Esophagus muscularis mucosa (tissue), 4 donors: ENCODE measurements at places on chromosomes 16 and 17.

DNA sequence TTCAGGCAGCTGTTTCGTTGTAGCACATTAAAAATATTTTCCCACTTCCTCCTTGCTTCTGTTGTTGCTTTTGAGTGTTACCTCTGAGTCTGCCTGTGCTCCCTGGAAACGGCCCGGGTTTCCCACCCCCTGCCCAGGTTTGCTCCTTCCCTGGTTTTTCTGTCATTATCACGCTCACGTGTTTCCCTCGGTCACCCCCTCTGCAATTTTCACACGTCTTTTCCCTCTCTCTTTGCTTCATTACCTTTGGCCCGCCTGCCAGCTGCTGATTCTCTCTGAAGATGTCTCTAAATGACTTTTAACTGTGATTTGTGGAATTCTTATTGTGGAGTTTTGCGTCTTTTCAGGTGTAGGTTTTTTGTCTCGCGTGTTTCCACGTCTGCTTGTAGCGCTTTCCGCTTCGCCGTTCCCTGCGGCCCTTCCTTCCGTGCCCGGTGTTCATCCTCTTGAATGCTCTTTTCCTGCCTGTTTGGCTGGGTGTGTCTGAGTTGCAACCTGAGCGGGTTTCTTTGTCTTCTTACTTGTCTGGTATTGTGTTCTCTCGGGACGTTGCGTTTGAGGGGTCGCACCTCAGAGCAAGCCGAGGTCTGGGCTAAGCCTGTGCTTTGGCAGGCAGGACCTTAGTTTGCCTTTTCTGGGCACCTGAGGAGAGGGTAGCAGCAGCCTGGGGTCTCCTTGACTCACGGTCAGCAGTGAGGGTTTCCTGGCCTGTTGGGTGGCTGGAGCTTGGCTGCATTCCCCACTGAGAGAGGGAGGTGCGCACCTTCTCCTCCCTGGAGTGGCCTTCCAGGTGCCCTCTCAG lies 96.3 kb upstream of the ZNF750 start:
- no peak for DNase-seq

- no peak for DNase-seq
Measured at GRCh38 chr16:50717091-50717490, 23.7 kb downstream of the NOD2 start.

- no peak for DNase-seq
Measured at GRCh38 chr17:59365383-59365981, 34.0 kb downstream of the YPEL2 start.

- DNase-seq, result no peak
Measured at GRCh38 chr16:77062878-77063675, 127.9 kb upstream of the MON1B start.

DNA sequence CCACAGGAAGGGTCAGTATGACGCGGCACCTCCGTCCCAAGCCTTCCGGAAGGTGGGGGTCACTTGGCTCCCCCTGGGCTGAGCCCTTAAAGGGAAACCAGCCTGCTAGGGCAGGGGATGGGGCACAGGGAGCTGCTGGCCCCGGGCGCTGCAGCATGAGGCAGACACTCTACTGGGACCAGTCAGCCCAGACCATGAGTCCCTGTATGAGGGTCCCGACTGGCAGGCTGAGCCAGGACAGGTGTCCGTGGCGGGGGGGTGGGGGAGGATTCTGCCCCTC lies 43.4 kb upstream of the ZC3H18 start:
- DNase-seq, result no peak

DNA sequence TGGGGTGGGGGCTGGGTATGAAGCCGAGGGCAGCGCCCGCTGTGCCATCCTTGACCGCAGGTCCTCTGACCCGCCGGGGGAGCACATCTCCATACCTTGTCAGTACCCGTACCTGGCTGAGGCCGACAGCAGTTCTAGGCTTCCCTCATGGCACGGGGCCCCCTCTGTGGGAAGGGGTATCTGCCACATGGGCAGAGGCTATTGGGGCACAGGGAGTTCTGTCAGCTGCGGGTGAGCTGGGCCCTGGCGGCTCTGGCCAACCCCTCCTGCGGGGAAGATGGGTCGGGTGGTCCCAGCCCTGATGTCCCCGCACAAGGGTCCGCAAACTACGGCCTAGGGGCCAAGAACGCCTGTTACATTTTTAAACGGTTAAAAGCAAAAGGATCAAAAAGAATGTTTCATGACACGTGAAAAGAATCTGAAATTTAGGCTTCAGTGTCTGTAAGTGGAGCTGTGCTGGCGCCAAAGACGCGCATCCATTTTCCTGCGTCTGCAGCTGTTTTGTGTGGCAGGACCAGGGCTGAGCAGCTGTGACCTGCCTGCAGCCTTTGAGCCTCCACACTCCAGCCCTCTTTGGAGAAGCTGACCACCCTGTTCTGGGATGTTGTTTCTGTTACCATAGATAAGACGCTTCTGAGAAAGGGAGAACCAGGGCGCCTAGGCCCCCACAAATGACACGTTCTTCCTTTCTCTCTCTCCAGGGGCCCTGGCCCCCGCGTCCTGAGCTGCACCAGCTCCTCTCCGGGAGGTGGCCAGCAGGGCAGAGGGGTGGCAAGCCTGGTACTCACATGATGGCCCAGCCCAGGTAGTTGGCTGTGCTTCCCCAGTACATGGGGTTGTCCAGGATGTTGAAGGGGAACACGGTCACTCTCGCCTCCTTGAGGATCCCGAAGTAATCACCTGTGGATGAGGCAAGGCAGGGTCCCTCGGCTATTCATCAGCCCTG lies 12.7 kb upstream of the RASD1 start:
- DNase-seq, result no peak

GRCh38 chr17:1870592-1870991 lies 40.8 kb downstream of the RPA1 start:
- DNase-seq, result no peak

GRCh38 chr17:27239584-27239983 lies 54.3 kb upstream of the WSB1 start:
- peak; percentile 75 for DNase-seq

DNA sequence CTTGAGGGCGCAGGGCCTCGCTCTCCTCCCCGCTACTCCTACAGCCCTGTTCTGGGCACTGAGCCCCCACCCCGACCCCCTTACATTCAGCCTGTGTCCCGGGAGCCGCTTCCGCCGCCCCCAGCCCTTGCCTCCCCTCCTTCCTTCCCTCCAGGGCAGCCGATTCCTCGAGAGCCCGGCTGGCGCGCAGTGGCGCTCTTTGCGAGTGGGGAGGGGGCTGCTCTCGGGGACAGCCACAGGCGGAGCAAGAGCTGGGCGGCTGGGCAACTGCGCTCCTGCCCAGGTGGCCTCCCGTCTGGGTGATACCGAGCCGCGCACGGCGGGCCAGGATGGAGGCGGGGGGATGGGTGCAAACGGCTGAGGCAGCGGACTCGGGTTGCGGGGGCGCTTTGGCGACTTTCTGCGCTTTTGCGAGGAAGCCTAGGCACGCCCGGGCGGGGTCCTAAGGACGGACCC lies 1.2 kb downstream of the MMP15 start:
- DNase-seq, result no peak

DNA sequence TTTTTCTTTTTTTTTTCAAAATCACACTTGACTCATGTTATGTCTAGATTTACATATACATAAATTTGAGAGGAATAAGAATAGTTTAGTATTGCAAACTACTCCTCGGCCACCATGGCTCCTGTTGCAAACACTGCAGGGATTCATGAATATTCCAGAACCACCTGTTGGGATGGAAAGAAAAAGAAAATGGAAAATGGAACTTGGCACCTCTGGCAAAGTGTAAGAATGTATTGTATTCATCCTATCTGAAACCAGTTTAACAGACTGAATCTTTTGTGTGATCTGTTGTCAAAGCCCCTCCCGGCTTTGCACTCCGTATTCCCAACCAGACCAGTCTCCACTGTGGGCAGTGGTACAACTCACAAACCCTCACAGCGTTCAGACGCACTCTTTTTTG lies 124.4 kb downstream of the SPECC1 start:
- DNase-seq, result no peak

DNA sequence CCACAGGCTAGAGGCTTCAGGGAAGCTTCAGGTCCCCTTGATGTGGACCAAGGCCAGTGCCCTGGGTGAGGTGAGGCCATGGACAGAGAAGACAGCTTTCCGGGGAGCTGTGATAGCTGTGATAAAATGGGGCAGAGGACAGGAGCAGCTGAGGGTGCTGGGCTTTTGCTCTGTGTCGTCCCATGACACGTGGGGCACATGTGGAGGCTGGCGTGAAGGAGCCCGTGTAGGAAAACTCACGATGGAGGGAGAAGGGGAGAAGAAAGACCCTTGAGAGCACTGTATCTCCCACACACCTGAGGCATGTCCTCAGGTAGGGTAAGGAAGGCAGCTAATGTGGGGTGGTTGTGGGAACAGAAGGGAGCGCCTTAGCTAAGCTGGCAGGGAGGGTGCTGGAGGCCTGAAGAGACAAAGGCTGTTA lies 21.3 kb downstream of the B9D1 start:
- no peak for DNase-seq

- no peak for DNase-seq
Measured at GRCh38 chr16:84323606-84324005, 28.9 kb downstream of the WFDC1 start.

DNA sequence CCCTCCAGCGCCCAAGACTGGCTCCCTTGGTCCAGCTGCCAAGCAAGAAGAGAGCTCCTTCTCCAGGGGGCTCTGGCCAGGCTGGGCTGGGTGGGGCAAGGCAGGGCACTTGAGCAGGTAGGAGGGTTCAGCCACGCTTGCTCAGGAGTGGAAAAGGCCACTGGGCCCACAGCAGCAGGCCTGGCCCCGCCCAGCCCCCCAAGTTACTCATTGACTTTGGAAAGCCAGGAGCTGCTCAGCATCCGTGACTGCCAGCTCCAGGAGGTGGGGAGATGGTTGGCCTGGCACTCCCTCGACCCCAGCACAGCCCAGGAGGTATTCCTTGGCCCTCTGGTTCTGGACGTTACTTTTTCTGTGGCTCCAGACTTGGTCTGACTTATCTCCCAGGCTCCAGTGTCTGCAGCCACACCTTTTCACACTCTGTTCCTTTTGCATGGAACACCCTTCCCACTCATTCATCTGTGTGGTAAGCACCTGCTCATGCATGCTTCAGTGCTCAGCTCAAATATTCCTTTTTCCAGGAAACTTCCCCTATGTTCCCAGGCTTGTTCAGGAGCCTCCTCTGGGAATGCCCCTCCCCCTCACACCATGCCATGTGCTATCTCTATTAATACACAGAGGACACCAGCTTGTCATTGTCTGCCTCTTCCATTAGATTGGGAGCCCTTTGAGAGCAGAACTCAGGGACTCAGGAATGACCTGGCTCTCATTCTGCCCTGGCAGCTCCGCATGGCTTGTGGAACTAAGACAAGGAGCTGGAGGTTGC lies at the start of gene CDH16:
Gene CDH16, minus strand, starts transcription at position 83 of the 766 bp plus-strand sequence. CDS start 820 bp downstream, outside the sequence.
- no peak for DNase-seq

DNA sequence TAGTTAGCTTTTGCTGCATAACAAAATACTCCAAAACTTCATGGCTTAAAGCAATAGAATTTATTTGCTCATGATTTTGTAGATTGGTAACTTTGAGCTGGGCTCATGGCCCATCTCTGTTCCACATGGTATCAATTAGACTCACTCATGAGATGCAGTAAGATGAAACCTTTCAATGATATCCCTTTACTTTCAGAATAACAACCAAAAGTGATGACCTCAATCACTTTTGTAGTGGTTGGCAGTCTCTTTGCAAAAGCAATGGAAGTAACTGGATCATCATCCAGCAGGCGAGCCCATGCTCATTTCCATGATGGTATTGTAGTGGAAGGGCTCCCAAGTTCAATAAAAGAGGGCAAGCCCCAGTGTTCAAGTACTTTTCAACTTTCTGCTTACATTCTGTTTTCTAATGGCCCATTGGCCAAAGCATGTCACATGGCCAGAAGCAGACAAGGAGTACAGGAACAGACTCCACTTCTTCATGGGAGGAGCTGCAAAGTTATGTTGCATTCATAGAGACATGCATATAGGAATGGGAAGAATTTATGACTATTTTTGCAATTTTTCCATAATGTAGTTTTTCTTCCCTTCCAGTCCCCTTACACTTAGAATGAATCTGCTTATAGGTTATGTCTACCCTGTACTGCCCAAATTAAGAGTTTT lies 41.7 kb downstream of the EFCAB5 start:
- DNase-seq, result no peak

DNA sequence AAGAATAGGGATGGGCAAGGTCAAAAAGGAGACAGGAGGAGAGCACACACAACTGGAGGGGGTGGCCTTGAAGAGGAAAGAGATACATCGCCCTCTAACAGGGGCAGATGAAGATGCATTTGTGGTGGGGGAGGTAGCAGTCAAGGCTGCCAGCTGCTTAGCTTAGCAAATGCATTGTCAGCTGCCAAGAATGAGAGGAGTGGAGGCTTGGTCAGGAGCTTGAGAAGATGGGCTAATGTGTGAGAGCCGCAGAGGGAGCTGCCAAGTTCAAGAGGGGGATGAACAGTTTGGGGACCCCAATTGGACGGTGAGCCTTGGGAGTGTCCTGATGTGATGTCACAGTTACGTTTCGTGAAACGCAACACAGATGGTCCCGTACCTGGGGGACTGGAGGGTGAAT lies 28.9 kb upstream of the GNA13 start:
- no peak for DNase-seq

DNA sequence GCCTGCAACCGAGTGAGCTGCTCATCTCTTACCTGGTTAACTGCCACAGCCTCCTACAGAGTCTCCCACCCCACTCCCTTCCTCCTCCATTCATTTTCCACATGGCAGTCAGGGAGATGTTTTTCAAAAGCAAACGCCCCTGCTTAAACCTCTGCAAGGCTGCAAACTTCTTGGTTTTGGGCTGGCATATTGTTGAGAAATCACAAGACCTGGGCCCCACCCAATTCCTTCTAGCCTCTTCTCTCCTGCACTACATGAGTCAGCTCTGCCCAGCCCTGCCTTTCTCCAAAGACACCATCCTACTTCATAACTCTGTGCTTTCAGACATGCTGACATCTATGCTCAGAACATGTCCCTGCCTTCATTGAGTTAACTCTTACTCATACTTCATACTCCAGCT lies 136.1 kb downstream of the SPACA3 start:
- no peak for DNase-seq

GRCh38 chr17:40364121-40364861 lies at the start of gene GJD3:
Gene GJD3 (minus strand): TSS chr17:40364737. CDS start chr17:40363815, 922 bp downstream.
- DNase-seq, result no peak

DNA sequence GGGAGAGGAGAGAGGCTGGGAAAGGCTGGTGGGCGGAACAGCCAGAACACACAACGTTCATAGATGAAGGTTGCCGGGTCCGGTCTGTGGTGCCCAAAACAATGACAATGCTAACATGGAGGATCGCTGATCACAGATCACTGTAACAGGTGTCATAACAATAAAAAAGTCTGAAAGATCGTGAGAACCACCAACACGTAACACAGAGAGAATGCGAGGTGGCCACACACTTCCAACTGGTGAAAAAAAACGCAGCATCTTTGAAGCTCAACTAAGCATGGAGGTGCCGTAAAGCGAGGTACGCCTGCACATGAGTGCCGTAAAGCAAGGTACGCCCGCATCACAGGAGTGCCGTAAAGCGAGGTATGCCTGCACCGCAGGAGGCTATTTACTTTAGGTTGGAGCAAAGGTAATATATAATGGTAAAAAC lies 42.3 kb downstream of the ABR start:
- no peak for DNase-seq

GRCh38 chr17:80978499-80979497 lies 12.8 kb upstream of the CHMP6 start:
- DNase-seq, result no peak

- DNase-seq, result no peak
Measured at GRCh38 chr17:67992548-67993152, 3.6 kb downstream of the C17orf58 start.

- no peak for DNase-seq
Measured at GRCh38 chr16:19517424-19518089, 4.3 kb downstream of the GDE1 start.

GRCh38 chr17:47684535-47685193 lies 9.3 kb upstream of the TBKBP1 start:
- no peak for DNase-seq
